ENCODE measurements at places on chromosomes 7 and 10. TPM values are rescaled to one million over a fixed set of nuclear protein-coding genes. Genes with fewer than 3 reads are reported as not detected.

TMEM72 gene
- polyA plus RNA-seq = 3.0 TPM

TBX20 gene
- polyA plus RNA-seq = 0.63 TPM

GIMAP1 gene
- 2.8 TPM for polyA plus RNA-seq

MNX1 gene
- 1.5 TPM for polyA plus RNA-seq

PFKFB3 gene
- polyA plus RNA-seq = 31.7 TPM

GRCh38 chr7:40709062-40709964 lies 574.5 kb downstream of the SUGCT start:
- no peak overlapping the region for H3K27ac ChIP-seq
- no peaks in the 10 kb centered on the region for H3K27me3 ChIP-seq
- no peaks in the 10 kb centered on the region for H3K4me1 ChIP-seq
- H3K4me3 ChIP-seq = no peak overlapping the region
- H3K36me3 ChIP-seq = no peaks in the 10 kb centered on the region

DNA sequence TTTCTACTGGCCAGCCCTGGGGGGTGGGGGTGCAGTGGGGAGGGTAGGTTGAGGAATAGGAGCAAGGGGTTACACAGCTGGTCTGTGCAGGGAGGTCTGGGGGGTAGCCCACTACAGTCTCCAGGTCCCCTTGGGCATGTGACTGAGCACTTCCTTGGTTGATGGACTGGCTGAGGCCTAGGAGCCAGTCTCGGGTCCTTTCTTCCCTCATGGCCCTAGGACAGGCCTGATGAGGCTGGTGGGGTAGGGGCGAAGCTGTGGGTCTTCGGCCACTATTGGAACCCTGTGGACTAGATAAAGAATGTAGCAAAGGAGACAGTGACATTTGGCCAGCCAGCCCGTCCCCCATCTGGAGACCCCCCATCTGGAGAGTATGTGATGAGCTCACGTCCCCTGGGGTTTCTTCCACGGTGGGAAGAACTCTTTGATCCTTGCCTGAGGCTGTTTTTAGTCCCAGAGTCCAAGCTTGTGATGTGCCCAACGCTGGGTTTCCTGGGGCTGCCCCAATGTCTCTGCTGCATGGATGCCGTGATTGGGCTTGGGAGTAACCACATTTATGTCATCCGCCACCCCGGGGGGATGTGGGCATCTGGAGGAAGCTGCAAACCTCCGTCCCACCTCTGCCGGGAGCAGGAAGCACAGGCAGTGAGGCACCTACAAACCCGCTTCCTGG lies 20.7 kb downstream of the FAM241B start:
- no peaks in the 10 kb centered on the region for H3K4me1 ChIP-seq
- H3K27ac ChIP-seq = no peak overlapping the region
- no peak overlapping the region for H3K4me3 ChIP-seq
- no peak for DNase-seq
- H3K36me3 ChIP-seq = no peaks in the 10 kb centered on the region

- H3K27me3 ChIP-seq = no peaks in the 10 kb centered on the region
- no peak overlapping the region for H3K4me3 ChIP-seq
- H3K27ac ChIP-seq = no peak overlapping the region
These were observed 68.9 kb upstream of the LEP start for GRCh38 chr7:128172151-128172550.

GRCh38 chr10:61153771-61154170 lies 209.8 kb upstream of the RHOBTB1 start:
- no peak overlapping the region for H3K27ac ChIP-seq
- no peaks in the 10 kb centered on the region for H3K36me3 ChIP-seq
- H3K4me3 ChIP-seq = no peak overlapping the region
- H3K4me1 ChIP-seq = no peaks in the 10 kb centered on the region
- no peak for DNase-seq

DNA sequence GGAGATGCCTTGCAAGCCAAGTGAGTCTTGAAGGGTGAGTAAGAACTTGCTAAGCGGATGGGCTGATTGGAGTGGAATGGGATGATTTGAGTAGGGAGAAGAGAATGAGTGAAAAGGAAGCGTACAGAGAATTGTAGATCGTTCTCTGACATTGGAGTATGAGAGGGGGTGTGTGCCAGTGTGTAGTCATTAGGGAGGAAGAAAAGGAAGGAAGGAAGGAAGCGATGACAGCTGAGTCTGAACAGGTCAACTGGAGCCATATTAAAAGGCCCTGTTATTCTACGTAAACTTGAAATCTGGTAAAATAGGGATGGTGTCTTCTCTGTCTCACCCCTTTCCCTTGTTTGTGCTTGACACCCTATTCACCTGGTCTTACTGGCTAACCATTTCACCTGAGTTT lies 55.1 kb downstream of the SLK start:
- H3K27me3 ChIP-seq = no peaks in the 10 kb centered on the region
- H3K4me3 ChIP-seq = no peak overlapping the region
- H3K36me3 ChIP-seq = no peaks in the 10 kb centered on the region
- no peak for DNase-seq
- H3K4me1 ChIP-seq = no peaks in the 10 kb centered on the region

DNA sequence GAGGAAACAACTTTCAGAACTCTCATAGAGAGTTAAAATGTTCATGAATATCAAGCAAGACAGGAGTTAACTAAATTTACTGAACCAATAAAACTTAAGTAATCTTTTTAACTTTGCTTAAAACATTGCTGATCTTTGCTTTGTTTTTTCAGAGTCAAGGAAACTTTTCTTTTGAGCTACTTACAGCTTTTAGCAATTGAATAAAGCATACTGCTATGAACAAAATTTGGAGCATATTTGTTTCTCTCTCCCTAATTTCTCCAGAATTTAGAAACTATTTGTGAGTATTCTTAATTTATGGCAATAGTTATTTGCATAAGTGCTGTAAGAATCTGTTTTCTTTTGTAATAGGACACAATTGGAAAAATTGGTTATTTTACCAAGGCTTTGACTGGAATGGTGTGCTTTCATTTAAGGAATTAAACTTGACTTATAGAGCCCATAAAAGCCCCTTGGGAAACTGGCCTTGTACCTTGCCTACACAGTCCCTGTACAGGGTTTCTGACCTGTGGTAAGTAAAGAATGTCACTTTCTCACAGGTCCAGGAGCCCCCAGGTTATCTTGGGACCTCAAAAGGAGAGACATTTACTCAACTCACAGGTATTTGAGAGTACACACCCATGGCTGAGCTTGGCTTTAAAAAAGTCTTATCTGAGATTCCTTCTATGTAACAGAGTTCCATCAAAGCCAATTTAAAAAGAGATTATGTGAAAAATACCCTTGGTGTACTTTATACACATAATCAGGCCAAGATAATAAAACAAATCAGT lies 23.3 kb upstream of the KIAA1549 start:
- H3K36me3 ChIP-seq = no peaks in the 10 kb centered on the region
- H3K27me3 ChIP-seq = no peaks in the 10 kb centered on the region
- no peak overlapping the region for H3K4me3 ChIP-seq
- no peak for DNase-seq
- no peaks in the 10 kb centered on the region for H3K4me1 ChIP-seq

DNA sequence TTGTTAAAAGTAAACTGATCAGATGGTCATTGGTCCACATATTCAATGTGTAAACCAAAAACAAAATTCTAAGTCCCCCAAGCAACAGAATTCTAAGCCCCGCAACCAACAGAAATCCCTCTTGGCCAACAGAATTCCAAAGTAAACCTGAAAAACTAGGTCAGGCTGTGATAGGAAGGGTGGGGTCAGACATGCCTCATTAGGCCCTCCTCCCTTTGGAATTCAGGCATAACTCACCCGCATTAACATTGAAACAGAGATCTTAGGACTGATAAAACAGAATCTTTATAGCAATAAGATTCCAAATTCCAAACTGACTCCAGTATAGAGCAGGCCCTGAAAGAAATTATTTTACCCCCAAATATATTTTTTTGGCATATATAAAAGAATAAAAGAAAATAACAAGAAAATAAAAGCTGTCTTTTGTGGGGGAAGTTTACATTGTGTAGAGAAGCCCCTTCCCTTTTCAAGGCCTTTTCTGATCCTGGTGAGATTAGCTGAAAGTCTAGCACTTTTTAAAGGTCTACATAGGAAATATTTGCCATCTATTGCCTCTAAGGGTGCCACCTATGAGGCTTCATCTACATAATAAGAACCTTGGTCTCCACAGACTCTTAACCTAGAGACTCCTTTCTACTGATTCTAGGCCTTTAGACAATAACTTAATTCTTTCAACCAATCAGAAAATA lies 30.5 kb downstream of the GNAT3 start:
- H3K36me3 ChIP-seq = no peaks in the 10 kb centered on the region
- no peaks in the 10 kb centered on the region for H3K4me1 ChIP-seq
- H3K27ac ChIP-seq = no peak overlapping the region
- H3K4me3 ChIP-seq = no peak overlapping the region
- H3K27me3 ChIP-seq = no peaks in the 10 kb centered on the region
- no peak for DNase-seq

DNA sequence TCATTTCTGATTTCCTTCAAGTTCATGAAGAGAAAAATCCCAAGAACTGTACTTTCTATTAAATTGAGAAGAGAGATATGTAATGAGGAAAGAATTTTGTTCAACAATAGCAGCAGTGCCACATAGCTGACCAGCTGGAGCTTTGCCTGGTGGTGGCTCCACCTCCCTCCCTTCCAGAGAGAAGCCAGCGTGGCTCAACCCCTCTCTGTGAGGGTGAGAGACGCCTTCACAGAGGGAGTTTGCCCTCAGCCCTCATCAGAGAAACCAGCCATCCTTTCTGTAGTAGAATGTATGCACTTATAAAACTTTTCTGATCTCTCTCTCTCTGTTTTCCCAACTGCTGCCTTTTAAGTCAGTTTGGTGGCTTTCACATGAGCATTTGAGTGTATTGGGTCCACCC lies 20.5 kb upstream of the COL1A2 start:
- peak overlapping the region; percentile 84 for H3K27ac ChIP-seq
- DNase-seq = peak; percentile 91
- no peaks in the 10 kb centered on the region for H3K27me3 ChIP-seq

- no peak overlapping the region for H3K4me3 ChIP-seq
- no peaks in the 10 kb centered on the region for H3K36me3 ChIP-seq
- no peak for DNase-seq
- no peaks in the 10 kb centered on the region for H3K4me1 ChIP-seq
- no peak overlapping the region for H3K27ac ChIP-seq
These were observed 786 bp upstream of the AKR1C4 start for GRCh38 chr10:5195727-5196374.

DNA sequence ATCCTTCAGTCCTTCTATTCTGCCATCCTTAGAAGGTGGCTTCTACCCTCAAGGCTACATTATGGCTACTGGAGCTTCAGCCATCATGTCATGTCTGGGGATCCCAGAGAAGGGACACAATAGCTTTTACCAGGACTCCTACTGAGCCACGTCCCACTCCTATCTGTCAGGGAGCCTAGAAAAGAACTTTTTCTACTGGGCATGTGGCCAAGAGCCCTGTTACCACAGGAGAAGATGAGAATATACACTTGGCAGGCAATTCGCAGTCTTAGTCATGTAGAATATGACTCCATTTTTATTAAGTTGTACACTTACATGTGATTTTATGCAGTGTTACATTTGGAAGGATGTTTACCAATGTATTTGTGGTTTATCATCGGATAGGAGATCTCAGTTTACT lies 64.6 kb upstream of the KCNMA1 start:
- no peaks in the 10 kb centered on the region for H3K27me3 ChIP-seq
- DNase-seq = peak; percentile 32
- H3K36me3 ChIP-seq = no peaks in the 10 kb centered on the region
- H3K4me3 ChIP-seq = no peak overlapping the region

DNA sequence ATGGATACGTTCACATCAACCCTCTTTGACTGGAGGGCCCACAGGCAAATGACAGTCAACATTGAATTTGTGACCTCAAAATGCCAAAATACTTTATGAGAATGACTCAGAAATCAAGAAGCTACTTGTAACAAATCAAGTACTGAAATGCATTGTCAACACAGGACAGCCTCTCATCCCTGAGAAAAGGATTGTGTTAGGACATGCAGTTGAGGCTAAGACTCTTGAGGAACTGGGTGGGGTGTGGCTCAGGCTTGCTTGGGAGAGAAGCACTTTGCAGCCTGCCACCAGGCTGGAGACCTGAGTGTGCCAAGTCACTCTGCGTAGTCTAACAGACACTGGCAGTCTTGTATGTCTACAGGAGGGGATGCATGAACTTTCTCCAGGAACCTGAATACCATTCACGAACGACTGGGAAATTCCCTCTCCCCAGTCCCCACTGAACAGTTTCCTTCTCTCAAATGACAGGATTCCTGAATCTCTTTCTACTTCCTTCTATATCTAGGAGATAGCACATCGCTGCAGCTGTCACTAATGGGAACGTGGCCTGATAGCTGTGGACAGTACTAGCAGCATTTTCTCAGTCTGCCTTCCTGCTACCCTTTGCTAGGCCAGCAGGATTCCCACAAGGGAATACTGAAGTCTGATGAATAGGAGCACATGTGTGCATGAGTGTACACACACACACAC lies 3.3 kb upstream of the SMO start:
- H3K27me3 ChIP-seq = no peaks in the 10 kb centered on the region
- no peak for DNase-seq
- H3K36me3 ChIP-seq = no peaks in the 10 kb centered on the region
- no peak overlapping the region for H3K27ac ChIP-seq

GRCh38 chr10:78859266-78859665 lies 209.5 kb upstream of the ZMIZ1 start:
- H3K4me3 ChIP-seq = no peak overlapping the region
- DNase-seq = no peak
- peaks cover 3% of the 10 kb centered on the region for H3K4me1 ChIP-seq
- no peak overlapping the region for H3K27ac ChIP-seq
- H3K27me3 ChIP-seq = no peaks in the 10 kb centered on the region
- no peaks in the 10 kb centered on the region for H3K36me3 ChIP-seq

GRCh38 chr7:42227021-42227420 lies 10.0 kb downstream of the GLI3 start:
- no peaks in the 10 kb centered on the region for H3K27me3 ChIP-seq
- no peaks in the 10 kb centered on the region for H3K4me1 ChIP-seq
- H3K36me3 ChIP-seq = no peaks in the 10 kb centered on the region
- H3K4me3 ChIP-seq = no peak overlapping the region

DNA sequence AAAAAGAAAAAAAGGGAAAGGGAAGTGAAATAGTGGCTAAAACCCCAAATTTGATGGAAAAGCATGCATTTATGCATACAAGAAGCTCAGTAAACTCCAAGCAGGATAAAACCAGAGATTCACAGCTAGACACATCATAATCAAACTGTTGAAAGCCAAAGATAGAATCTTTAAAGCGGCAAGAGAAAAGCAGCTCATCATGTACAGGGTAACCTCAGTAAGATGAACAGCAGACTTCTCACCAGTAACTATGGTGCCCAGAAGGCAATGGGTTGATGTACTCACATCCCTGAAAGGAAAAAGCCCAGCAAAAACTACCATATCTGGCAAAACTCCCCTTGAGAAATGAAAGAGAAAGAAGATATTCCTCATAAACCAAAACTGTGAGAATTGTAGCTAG lies 60.4 kb downstream of the TPST1 start:
- no peak overlapping the region for H3K4me3 ChIP-seq
- no peak overlapping the region for H3K27ac ChIP-seq
- H3K36me3 ChIP-seq = no peaks in the 10 kb centered on the region
- H3K27me3 ChIP-seq = no peaks in the 10 kb centered on the region

GRCh38 chr7:14738086-14738485 lies 164.5 kb downstream of the DGKB start:
- no peak overlapping the region for H3K4me3 ChIP-seq
- no peaks in the 10 kb centered on the region for H3K27me3 ChIP-seq
- no peak for DNase-seq
- no peak overlapping the region for H3K27ac ChIP-seq
- H3K36me3 ChIP-seq = no peaks in the 10 kb centered on the region

GRCh38 chr7:71604818-71605414 lies 473.0 kb downstream of the GALNT17 start:
- H3K27ac ChIP-seq = no peak overlapping the region
- no peaks in the 10 kb centered on the region for H3K4me1 ChIP-seq
- DNase-seq = no peak
- H3K36me3 ChIP-seq = no peaks in the 10 kb centered on the region
